Spinal cord (tissue), 10 donors: ENCODE measurements at places on chromosomes 4 and X.
A peak's percentile ranks its signal among the peaks of the same experiment; 100 is the strongest.

DNA sequence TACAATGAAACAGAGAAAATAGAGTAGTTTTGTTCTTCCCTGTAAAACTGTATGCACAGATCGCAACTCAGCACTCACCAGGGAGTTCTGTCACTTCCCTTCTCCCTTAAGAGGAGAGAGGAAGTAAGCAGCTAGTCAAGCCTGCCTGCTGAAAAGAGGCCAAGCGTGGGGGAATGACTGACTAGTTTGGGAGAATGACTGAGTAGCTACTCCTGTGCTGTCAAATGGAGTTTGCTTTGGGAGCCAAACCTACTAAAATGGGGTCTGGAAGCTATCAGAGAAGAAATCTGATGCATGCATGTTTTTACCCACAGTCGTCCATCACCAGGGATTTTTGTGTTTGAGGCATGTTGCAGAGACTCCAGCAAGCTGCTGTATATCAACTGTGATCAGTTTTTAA lies 54.6 kb upstream of the LHFPL1 start:
- DNase-seq = no peak

- no peak for DNase-seq
Measured at GRCh38 chr4:60579335-60579734, 620.8 kb upstream of the ADGRL3 start.

- no peak for DNase-seq
Measured at GRCh38 chrX:57156397-57157049, 19.3 kb upstream of the SPIN2A start.

DNA sequence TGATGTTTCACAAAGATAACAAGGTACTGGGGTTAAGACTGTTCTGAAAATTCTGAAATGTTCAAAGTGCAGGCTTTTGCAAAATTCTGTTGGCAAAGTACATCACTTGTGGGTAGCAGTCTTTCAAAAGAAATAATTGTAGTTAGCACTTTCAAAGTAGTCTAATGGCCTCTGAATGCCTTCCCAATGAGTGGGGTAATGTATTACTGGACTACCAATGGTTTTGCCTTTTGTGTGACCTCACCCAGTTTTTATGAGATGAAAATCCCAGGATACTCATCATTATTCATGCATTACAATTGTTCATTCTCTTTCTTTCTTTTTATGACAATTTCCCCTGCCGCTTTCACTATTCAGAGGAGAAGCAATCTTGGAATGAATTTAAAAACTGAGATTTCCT lies 686.1 kb downstream of the GLUD2 start:
- no peak for DNase-seq

GRCh38 chr4:140070366-140070765 lies 83.6 kb downstream of the MAML3 start:
- no peak for DNase-seq

GRCh38 chrX:151765026-151765425 lies 30.5 kb downstream of the CNGA2 start:
- DNase-seq = no peak

DNA sequence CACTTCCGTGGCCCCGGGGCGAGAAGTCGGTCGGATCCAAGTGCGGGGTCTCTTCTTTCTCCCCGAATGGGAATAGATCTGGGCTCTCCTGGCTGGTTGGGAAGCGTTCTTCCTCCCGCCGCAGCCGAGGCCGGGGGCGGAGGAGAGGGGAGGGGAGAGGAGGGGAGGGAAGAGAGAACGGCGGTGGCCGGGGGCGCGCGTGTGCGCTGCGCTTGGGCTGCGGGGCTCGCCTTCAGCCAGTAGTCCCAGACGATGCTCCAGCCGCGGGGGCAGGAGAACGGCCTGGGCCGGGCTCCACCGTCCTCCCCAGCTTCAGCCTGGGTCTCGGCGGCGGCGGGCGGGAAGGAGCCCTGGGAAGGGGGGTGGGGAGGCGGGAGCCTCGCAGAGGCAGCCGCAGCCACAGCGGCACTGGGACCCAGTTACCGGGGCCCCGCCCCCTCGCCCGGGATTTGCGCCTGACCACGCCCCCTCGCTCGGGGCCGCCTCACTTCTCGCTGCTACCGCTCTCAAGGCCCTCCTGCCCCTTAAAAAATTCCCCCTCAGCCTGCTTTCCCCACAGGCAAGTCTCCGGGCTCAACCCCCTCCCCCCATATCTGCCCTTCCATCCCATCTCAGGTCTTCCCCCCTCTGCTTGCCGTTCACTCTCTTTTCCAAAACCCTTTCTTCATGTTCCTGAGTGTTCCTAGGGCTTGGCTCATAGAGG lies at the start of gene FGD1:
TSS of gene FGD1 (minus strand) at position 421 of the 703 bp plus-strand sequence. CDS start 802 bp downstream, outside the sequence.
- DNase-seq = peak; percentile 88

GRCh38 chrX:10326578-10326977 lies 169.8 kb downstream of the CLCN4 start:
- DNase-seq = peak; percentile 15

DNA sequence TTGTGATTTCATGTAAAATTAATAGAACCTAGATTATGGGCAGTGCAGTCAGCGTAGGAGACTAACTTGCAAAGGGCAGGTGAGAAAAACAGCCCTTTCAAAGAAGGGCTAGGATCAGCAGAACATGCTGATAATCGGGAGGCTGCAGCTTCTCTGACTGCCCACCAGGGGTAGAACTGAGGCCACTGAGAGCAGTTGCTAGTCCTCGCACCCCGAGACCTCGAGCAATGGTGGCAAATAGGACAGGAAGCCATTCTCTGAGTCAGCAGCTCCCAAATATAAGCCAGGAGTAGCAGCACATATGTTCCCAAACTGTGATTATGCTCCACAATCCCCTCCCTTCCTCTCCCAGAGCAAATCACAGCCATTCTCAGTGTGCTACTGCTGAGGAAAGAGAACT lies 186.5 kb downstream of the MSL3 start:
- DNase-seq = peak; percentile 53

DNA sequence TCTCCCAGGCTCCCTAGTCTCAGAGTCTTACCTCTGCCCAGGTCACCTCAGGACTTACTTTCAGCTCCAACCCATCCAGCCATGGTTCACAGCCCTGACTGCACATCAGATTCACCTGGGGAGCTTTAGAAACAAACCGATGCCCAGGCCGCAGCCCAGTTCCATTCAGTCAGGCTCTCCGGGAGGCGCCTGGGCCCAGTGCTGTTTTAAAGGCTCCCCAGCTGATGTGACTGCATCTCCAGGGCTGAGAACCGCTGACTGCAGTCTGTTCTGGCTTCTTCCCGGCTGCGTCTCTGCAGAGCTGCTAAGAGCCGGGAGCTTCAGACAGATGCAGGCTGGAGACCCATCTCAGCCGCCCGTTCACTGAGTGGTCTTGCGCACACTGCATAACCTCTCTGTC lies 44.4 kb upstream of the LGI2 start:
- peak; percentile 34 for DNase-seq

- no peak for DNase-seq
Measured at GRCh38 chrX:42028109-42028508, 104.8 kb upstream of the CASK start.

- DNase-seq = peak; percentile 51
Measured at GRCh38 chrX:140766024-140766611, 56.6 kb downstream of the LINC00632 start.

- no peak for DNase-seq
Measured at GRCh38 chr4:26194764-26195163, 126.0 kb upstream of the RBPJ start.

DNA sequence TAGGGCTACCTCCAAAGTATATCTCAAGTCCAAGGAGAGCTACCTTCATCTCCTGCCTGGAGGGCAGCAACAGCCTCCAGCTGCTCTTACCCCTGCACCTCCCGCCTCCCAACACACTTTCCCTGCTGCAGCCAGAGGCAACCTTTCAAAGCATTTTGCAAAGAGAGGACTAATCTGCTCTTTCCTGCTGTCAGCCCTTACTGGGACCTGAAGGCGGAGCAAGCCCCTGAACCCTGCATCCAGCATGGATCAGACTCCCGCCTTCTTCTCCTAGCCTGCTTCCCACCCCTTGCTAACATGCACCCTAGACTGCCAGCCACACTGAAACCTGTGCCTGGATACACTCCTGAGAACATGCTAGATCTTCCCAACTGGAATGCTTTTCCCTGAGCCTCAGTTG lies 37.7 kb upstream of the VMA21 start:
- no peak for DNase-seq

- DNase-seq = no peak
Measured at GRCh38 chr4:7061815-7062214, 6.0 kb downstream of the GRPEL1 start.

DNA sequence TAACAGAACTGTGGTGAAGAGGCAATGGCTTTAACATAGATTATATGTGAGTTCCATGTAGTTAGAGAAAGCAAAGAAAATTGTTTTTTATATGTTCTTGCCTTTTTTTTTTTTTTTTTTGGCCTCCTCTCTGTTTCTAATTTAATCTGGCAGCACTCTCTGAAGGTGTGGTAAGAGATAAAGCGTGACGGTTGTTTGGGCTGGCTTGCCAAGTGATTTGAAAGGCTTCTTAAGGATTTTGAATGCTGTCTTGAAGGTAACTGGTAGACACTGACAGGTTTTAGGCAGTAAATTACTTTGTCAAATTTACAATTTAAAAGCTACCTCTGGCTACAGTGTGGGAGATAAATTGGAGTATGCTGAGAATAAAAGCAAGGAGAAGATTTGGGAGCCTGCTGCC lies 269.3 kb upstream of the HS3ST1 start:
- peak; percentile 3 for DNase-seq

- DNase-seq = no peak
Measured at GRCh38 chr4:14259936-14260335, 632.4 kb upstream of the BOD1L1 start.

- no peak for DNase-seq
Measured at GRCh38 chr4:108360754-108361445, 192.2 kb upstream of the LEF1 start.

GRCh38 chr4:7584098-7584497 lies 149.4 kb upstream of the PSAPL1 start:
- no peak for DNase-seq

GRCh38 chr4:9927341-9928007 lies 93.8 kb downstream of the SLC2A9 start:
- DNase-seq = no peak
